ENCODE measurements at places on chromosomes 2 and 18. TPM values are rescaled to one million over a fixed set of nuclear protein-coding genes. Genes with fewer than 3 reads are reported as not detected.

MATN3 gene
- 13.3 TPM for total RNA-seq

DNA sequence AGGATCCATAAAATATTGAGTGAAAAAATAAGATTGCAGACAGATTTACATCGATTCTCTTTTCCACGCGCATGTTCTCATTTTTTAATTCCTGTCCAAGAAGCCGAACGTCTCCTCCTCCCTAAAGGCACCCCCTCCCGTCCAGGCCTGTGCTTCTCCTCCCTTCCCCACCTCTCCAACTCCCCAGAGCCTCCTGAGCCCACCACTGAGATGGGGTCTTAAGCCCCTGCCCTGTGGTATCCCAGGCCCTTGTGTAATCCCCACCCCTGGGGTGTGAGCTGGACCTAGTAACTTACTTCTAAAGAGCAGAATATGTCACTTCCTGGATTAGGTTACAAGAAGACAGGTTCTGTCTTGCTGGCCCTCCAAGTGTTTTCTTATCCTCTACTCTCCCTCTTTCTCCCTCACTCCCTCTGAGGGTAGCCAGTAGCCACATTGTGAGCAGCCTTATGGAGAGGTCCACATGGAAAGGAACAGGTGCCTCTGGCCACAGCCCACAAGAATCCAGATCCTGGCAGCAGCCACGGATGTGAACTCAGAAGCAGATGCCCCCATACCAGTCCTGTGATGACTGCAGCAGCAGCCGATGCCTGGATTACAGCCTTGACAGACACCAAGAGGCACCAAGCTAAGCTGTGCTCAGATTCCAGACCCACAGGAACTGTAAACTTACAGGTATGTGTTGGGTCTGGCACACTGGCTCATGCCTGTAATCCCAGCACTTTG is 39.6 kb upstream of the OTOS start:
- peaks cover 25% of the 10 kb centered on the region for H3K27me3 ChIP-seq
- H3K27ac ChIP-seq: no peak overlapping the region
- H3K36me3 ChIP-seq: no peaks in the 10 kb centered on the region
- H3K4me1 ChIP-seq: no peaks in the 10 kb centered on the region
- H3K4me3 ChIP-seq: no peak overlapping the region

GRCh38 chr2:206531996-206532543 is 88.7 kb downstream of the ADAM23 start:
- peak; percentile 3 for DNase-seq
- H3K27me3 ChIP-seq: no peaks in the 10 kb centered on the region
- no peaks in the 10 kb centered on the region for H3K36me3 ChIP-seq

AMER3 gene
- total RNA-seq: not detected

- no peak overlapping the region for H3K27ac ChIP-seq
- no peaks in the 10 kb centered on the region for H3K36me3 ChIP-seq
- no peak for DNase-seq
- no peaks in the 10 kb centered on the region for H3K27me3 ChIP-seq
These were observed 103.0 kb downstream of the GPR39 start for GRCh38 chr2:132519566-132519965.

TRIP12 gene
- 379 TPM for total RNA-seq

GRCh38 chr2:15388406-15389325 is 172.5 kb downstream of the NBAS start:
- H3K27ac ChIP-seq: no peak overlapping the region
- no peaks in the 10 kb centered on the region for H3K4me1 ChIP-seq
- peaks cover 7% of the 10 kb centered on the region for H3K36me3 ChIP-seq

- H3K27ac ChIP-seq: no peak overlapping the region
- DNase-seq: no peak
- H3K36me3 ChIP-seq: no peaks in the 10 kb centered on the region
These were observed 507.9 kb downstream of the ERBB4 start for GRCh38 chr2:212030709-212031108.

DNA sequence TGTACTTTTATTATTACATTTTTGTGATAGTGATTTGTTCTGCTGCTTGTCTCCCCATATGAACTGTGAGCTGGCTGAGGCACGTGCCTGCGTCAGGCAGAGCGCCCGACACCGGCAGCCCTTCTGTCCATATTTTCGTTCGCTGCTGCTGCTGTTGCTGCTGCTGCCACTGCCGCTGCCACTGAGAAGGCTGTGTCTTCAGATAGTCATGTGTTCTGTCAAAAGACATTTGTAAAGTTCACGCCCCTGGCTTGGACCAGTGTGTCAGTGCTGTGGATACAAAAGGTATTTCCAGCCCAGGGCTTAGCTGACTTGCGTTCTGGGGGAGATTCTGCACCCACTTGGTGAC is 47.0 kb downstream of the TWIST2 start:
- H3K36me3 ChIP-seq: no peaks in the 10 kb centered on the region
- peaks cover 19% of the 10 kb centered on the region for H3K4me1 ChIP-seq
- H3K27ac ChIP-seq: peak overlapping the region; percentile 49
- H3K4me3 ChIP-seq: no peak overlapping the region

- no peaks in the 10 kb centered on the region for H3K27me3 ChIP-seq
- no peak overlapping the region for H3K4me3 ChIP-seq
- no peaks in the 10 kb centered on the region for H3K4me1 ChIP-seq
- DNase-seq: no peak
- no peak overlapping the region for H3K27ac ChIP-seq
These were observed 46.3 kb upstream of the SLC66A3 start for GRCh38 chr2:11109002-11109401.

TUBA4B gene
- total RNA-seq: not detected

- peak overlapping the region; percentile 66 for H3K27ac ChIP-seq
- no peak for DNase-seq
- no peaks in the 10 kb centered on the region for H3K36me3 ChIP-seq
- peak overlapping the region; percentile 93 for H3K4me3 ChIP-seq
- peaks cover 38% of the 10 kb centered on the region for H3K4me1 ChIP-seq
- no peaks in the 10 kb centered on the region for H3K27me3 ChIP-seq
These were observed 657 bp downstream of the ATP8B1 start for GRCh38 chr18:57802213-57803102.

C2orf81 gene
- total RNA-seq: 2.1 TPM

DNA sequence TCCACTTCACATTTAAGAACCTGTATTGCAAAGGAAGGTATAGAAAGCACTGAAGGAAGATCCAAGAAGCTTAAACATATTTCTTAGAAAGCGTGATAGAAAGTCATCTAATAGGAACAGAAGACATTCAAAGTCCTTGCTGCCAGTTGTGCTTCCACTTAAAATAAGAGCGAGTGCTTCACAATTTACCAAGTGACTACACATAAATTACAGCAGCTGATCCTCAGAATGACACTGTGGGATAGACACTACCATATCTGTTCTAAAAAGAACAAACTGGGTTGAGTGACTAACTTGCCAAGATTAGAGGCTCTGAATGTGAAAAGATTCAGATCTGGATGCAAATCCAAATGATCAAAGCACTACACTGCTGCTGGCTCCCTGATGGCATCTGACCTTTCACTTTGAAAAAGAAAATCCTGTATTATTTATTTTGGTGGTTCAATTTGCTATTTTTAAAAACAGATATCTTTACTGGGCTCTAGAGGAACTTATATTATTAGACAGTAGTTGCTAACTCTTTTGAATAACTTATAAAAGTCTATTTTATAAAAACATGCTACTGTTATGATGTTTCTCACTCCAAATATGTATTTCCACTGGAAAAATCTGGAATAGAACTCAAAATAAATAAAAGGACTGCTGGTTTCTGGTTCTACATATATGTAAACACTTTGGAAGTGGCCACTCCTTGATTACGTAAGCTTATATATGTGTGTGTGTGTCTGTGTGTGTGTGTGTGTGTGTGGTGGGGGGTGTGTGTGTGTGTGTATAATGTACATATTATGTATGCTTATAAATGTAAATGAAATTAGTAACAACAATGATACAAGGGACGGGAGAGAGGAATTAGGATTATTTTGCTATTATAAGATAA is 57.4 kb downstream of the KIDINS220 start:
- H3K4me1 ChIP-seq: no peaks in the 10 kb centered on the region
- H3K4me3 ChIP-seq: no peak overlapping the region
- H3K27me3 ChIP-seq: no peaks in the 10 kb centered on the region
- DNase-seq: no peak
- peaks cover 19% of the 10 kb centered on the region for H3K36me3 ChIP-seq

RIT2 gene
- total RNA-seq: not detected

B3GNT7 gene
- total RNA-seq: 1.7 TPM

OSR1 gene
- 0.31 TPM for total RNA-seq

DNA sequence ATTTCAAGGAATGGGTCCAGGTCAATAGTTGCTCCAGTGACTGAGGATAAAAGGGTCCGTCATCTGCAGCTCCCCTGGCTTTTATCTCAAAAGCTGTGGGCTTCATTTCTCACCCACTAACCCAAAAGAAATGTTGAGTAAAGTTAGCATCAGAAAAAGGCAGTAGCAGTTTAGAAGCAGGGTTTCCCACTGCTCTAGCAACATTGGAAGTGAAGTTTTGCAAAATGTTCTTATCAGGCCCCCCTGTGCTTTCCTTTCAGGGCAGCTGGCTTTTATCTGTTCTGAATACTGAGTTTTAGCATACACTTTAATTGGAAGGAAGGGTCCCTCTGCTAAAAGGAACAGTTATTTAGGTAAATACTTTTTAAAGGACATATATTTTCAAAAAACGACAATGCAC is 296.2 kb upstream of the RAB12 start:
- DNase-seq: no peak
- H3K4me3 ChIP-seq: no peak overlapping the region
- peaks cover 4% of the 10 kb centered on the region for H3K4me1 ChIP-seq
- no peaks in the 10 kb centered on the region for H3K36me3 ChIP-seq
- H3K27me3 ChIP-seq: no peaks in the 10 kb centered on the region

DYNC1I2 gene
- 117 TPM for total RNA-seq

DNA sequence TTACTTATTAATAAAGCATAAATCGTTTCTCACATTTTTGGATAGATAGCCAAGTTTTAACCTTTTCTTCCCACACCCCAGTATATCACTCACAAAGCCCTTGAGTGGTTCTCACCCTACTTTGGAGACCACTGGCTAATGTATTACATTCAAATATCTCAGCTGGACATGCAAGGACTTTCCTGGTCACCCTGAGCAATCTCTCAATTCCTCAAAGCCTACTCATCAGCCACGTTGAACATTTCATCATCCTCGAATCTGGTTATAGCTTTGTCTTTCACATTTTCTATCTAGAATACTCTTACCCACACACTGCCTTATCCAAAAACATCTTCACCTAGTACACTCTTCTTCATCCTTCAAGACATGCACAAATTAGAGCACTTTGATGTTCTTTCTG is 71.1 kb upstream of the MAPRE2 start:
- H3K27me3 ChIP-seq: no peaks in the 10 kb centered on the region
- no peak overlapping the region for H3K27ac ChIP-seq
- peak; percentile 36 for DNase-seq
- H3K36me3 ChIP-seq: no peaks in the 10 kb centered on the region
- no peak overlapping the region for H3K4me3 ChIP-seq

AGXT gene
- not detected for total RNA-seq

DNA sequence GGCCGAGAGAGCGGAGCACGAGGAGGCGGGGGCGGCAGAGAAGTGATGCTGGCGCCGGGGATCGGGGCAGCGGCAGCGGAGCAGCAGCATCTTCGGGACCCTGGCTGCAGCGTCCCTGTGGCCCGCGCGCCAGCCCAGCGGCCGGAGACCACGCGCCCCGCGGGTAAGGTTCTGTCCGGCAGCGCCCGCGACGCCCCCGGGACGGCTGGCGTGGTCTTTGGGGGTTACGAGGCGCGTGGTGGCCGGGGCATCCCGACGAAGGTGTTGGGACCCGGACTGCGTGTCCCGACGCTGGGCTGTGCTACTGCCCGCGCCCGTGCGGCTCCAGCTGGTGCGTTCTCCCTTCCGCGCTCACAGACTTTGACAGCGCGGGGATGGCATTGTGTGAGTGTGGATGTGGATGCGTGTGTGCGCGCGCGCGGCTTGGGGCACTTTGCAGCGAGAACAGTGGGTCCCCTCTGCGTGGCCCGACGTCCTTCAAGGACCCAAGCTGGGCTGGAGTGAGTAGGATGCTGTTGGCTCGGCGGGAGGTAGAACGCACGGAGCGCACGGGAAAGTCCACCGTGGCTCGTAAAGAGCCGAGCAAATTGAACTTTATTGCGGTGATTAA is 405.0 kb downstream of the XIRP2 start:
- peak; percentile 35 for DNase-seq
- H3K4me1 ChIP-seq: peaks cover 5% of the 10 kb centered on the region
- no peak overlapping the region for H3K27ac ChIP-seq
- H3K36me3 ChIP-seq: no peaks in the 10 kb centered on the region
- no peaks in the 10 kb centered on the region for H3K27me3 ChIP-seq
- peak overlapping the region; percentile 68 for H3K4me3 ChIP-seq

- peak; percentile 38 for DNase-seq
- H3K36me3 ChIP-seq: no peaks in the 10 kb centered on the region
- H3K4me1 ChIP-seq: peaks cover 13% of the 10 kb centered on the region
- H3K27me3 ChIP-seq: no peaks in the 10 kb centered on the region
- no peak overlapping the region for H3K27ac ChIP-seq
These were observed 62.8 kb upstream of the NEUROD1 start for GRCh38 chr2:181742922-181743722.

- no peak overlapping the region for H3K27ac ChIP-seq
- no peaks in the 10 kb centered on the region for H3K27me3 ChIP-seq
These were observed 47.5 kb upstream of the ACSL3 start for GRCh38 chr2:222813177-222813843.

CCDC85A gene
- 8.9 TPM for total RNA-seq

- H3K36me3 ChIP-seq: no peaks in the 10 kb centered on the region
- peaks cover 3% of the 10 kb centered on the region for H3K27me3 ChIP-seq
- peaks cover 21% of the 10 kb centered on the region for H3K4me1 ChIP-seq
- peak; percentile 44 for DNase-seq
- no peak overlapping the region for H3K4me3 ChIP-seq
These were observed 2.7 kb downstream of the TNP1 start for GRCh38 chr2:216857131-216857550.

DNA sequence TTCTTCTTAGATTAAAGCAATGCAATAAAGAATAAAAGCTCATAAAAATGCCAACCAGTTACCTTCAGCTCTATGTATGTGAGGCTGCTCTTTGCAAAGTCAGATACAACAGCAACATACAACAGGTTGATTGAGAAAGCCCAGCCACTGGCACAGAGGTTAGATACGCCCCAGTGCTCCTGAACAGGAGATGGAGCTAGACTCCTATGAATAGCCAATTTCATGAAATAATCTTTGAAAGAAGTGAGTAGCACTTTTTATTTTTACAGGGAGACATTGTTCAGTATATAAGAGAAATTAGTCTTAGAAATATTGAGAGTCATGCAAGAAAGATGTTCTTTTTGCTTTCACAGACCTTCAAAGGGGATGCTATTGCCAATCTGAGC is 362.4 kb upstream of the MEX3C start:
- no peaks in the 10 kb centered on the region for H3K4me1 ChIP-seq
- no peaks in the 10 kb centered on the region for H3K36me3 ChIP-seq
- no peak overlapping the region for H3K4me3 ChIP-seq
- H3K27ac ChIP-seq: no peak overlapping the region
- no peak for DNase-seq
